ENCODE measurements at places on chromosomes 5 and 9.

DNA sequence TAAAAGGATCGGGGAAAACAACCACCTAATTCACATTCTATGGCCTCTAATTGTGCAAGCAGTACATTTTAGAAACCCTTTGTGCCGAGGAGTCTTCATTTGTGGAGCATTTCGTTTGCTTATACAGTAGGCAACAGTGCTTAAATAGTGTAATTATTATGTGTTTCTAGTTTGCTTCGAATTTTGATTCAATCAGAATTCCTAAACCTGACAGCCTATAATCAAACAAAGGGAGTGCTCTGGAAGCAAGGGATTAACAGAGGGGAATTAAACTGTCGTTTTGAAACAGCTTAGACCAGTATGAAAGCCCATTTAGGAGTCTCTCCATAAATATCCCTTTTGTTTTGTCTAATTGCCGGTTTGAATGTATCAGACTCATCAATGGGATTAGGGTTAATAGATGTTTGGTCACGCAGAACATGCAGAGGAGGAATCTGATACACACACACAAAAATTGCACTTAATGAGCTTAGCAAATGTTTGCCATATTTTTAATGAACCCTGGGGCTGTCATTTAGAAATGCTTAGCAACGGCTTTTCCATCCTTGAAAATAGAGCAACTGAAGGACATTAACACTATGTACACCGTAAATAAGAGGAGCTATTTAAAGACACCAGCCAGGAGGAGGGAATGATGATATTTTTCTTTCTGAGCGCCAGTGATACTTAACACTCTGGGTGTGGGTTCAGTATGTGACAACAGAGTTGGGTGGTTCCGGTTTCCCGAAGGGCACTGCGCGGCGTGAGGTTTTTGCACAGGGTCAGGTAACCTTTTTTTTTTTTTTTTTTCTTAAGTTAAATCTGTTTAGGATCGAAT, 404.7 kb downstream of the TLE4 start:
- no peak for DNase-seq

GRCh38 chr5:14267166-14267838, 124.2 kb downstream of the TRIO start:
- peak; percentile 16 for DNase-seq

DNA sequence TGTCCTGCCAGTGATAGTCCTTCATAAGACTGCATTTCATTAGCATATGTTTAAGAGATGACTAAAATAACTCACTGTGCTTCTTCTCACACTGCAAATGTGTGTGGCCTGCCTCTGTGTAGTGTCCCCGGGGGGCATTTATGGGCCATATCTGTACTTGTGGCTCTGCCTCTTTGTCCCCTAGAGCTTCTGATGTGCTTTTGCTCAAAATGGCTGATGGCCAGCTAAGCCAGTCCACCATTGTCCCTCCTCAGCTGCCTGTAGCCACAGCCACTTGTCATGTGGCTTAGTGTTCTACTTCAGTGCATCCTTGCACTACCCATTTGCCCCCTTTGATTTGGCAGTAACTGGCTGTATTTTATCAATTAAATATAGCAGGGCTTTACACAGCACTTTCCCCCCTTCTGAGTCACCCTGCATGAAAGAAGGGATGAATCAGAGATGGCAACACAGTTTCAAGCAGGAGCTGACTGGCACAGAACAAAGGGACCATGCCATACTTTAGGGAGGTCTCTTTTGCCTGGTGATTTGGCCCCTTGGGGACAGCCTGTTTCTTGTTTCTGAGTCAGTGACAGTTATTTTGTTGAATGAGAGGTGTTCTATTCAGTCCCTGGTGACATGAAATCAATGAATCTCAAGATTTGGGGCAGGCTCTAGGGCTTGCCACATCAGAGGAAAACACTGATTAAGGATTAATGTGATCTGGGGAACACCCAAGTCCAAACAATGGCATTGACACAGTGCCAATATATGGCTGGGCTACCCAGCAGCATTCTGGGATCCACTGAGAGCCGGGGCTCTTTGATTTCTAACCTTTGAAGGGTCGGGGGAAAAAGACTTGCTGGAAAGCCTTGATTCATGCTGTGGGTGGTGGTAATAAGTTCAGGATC, 245.5 kb downstream of the SMARCA2 start:
- no peak for DNase-seq

DNA sequence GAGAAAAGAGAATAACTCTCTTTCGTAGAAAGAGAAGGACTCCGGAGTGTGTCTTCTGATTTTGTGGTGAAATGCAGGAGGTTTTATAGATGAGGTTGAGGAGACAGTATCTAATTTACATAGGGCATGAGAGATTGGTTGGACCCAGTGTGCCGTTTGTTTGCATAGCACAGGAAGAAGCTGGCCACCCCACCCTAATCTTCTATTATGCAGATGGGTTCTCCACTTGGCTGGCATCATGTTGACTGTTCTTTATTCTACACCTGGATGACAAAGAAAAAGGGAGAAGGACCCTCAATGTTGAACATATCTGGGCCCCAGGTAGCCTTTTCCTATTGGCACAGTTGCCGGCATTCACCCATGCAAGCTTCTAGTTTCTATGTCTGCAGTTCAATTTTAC, 23.2 kb upstream of the MINAR2 start:
- DNase-seq: no peak

GRCh38 chr9:5696884-5697283, 68.0 kb downstream of the RIC1 start:
- DNase-seq: no peak

DNA sequence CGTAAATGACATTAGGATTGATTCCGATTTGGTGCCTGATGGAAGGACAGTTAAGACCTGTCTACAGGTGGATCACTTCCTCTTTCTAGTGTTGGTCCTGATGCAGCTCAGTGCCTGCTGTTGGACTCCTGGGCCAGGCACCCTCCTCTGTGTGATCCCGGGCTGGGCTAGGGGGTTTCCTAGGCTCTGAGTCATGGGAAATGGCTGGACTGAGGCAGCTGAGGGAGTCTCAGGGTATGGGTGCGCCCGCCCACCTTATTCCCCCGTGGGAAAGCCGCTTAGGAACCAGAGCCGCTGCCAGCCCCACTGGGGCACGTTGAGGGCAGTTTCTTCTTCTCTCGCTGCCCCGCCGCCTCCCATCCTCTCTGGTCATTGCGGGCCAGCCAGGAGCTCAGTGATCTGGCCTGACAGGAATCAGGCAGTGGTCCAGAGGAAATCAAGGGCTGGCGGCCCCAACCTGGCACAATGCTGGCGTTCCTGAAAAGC, 12.9 kb downstream of the TCF7 start:
- DNase-seq: no peak

GRCh38 chr9:132769906-132770769, 99.9 kb downstream of the GTF3C4 start:
- peak; percentile 22 for DNase-seq

DNA sequence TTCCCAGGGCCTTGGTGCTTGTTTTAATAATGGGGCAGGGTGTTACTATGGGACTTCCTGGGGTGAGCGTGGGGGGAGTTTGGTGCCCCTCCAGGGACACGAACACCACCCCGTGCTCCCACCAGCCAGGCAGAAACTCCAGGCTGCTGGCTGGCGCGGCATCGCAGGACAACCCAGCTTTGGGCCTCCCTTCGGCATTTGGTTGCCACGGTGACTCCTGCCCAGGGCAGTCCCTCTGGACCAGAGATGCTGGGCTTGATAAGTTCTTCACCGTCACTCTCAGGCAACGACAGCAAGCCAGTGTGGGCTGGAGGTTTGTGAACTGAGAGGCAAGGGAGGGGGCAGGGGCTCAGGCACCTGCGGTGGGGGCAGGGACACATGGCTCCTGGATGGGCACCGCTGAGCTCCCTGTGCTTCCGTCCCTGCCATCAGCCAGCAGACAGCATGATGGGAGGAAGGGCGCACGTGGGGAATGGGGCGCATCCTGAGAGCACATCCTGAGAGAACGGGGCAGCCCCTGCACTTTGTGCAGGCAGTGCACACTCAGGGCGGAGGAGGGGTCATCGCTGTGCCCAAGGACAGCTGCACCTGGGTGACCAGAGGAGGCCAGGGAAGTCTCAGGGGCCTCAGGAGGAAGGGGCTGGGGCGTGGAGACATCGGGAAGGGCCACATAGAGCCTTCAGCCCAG, 116.4 kb downstream of the RXRA start:
- DNase-seq: no peak

GRCh38 chr5:10595293-10595671, 31.4 kb downstream of the ANKRD33B start:
- no peak for DNase-seq

DNA sequence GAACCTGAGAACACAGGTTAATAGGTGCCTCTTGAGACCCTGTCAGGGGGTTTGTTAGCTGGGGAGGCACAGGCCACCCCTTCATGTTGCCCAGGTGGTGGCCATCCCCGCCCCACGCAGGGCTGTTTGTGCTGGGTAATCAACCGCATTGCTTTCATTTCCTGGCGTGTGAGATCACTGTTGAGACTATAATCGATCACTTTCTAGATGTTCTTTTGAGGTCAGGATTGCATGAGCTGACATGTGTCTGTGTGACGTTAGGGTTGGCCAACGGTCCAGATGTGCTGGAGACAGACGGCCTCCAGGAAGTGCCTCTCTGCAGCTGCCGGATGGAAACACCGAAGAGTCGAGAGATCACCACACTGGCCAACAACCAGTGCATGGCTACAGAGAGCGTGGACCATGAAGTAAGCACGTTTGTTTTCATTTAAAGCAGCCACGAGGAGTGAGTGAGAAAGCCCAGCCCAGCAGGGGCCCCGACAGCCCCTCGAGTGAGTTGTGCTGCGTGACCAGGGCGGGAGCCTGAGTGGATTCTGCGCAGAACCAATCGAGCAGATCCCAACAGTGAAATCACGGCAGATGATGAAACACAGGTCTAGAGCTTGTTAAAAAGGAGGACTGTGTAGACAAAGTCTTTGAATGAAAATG, 115.0 kb upstream of the CACNA1B start:
- DNase-seq: no peak

- no peak for DNase-seq
Observed at GRCh38 chr9:95080961-95081647, 236.4 kb downstream of the FANCC start.

DNA sequence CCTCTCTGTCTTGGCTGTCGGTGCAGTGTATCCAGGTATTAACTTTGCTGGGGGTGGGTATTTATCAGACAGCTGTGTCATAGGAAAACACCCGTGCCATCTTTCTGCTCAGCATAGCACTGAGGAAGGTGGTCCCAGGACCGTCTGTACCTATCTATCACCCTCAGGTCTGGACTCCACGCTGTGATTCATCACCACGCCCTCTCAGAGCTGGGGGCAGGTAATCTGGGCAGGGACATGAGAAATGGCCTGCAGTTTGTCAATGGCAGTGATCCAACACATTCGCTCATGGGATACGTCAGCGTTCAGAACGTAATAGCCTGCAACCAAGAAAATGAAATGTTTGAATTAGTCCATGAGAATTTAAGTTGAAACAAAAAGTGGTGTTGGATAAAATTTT, 151.6 kb upstream of the MAP1B start:
- DNase-seq: no peak

DNA sequence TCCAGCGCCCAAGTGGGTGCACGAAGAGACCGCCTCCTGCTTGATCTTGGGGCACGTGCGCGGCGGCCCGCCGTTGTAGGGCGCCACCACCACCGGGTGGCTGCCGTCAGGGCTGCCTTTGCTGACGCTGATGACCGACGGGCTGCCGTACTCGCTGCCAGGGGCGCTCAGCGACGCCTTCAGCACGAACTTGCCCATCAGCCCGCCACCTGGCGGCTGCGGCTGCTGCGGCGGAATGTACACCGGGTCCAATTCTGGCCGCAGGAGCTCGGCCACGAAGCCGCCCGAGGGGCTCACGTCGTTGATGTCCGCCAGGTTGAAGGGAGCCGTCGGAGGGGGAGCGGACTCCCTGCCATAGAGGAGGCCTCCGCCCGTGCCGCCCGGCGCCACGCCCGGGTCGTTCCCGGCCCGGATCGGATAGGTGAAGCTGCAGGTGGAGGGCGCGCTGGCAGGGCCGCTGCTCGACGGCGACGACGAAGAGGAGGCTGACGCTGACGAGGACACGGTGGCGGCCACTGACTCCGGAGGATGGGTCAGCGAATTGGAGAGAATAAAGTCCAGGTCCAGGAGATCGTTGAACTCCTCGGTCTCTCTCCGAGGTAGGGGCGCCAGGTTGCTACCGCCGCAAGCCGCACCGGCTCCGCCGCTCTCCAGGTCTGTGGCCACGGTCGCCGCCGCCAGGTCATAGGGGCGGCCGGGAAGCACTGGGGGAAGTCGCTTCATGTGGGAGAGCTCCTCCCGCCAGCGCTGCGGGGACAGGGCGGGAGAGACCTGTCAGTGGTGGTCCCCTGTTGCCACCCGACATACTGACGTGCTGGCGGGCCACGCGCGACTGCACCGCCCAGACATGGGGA, 1.8 kb downstream of the KLF4 start:
- DNase-seq: no peak

DNA sequence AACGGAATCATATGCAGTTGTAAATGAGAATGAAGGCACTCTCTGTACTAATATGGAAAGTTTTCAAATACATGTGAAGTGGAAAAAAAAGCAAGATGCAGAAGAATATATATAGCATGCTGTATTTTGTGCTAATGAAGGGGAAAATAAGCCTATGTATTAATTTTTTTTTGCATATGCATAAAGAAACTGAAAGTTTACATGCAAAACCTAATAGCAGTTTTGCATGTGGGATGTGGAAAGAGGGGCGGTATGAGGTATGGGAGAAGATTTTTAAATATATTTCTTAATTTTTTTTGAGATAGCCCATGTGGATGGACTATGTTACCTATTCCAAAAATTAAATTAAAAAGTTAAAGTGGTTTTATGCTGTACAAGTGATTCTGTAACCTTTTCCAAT, 83.7 kb upstream of the IL12B start:
- no peak for DNase-seq

DNA sequence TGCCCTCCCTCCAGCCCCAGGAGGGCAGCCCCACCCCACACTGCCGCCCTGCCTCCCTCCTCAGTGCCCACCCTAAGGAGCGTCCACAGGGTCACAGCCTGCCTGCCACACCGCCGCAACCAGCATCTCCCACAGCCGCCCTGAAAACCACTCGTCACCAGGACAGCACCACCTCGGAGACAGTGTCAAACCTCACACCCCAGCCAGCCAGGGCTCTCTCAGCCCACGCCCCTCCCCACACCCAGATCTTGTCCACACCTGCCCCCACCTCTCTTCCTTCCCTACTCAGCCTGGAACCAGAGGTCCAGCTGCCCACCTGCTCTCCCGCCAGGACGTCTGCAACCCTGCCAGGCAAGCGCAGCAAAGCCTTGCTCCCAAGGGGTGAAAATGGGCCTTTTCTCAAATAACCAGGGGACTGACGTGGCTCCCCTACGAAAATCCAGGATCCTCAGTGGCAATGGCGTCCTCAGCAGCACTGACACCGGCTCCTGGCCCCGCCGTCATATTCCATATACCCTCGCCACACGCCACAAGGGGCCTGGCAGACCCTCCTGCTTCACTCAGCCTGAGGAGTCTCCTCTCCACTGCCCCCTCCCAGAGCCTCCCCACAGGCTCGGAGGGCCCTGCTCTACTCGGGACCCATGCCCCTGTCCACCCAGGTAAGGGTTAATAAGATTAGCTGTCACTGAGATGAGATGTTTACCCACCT, 71.0 kb upstream of the ADAMTS2 start:
- DNase-seq: no peak
